ENCODE measurements at places on chromosomes 16 and 17.

GRCh38 chr17:63438092-63439051 is 7.7 kb downstream of the CYB561 start:
- no peak for DNase-seq

DNA sequence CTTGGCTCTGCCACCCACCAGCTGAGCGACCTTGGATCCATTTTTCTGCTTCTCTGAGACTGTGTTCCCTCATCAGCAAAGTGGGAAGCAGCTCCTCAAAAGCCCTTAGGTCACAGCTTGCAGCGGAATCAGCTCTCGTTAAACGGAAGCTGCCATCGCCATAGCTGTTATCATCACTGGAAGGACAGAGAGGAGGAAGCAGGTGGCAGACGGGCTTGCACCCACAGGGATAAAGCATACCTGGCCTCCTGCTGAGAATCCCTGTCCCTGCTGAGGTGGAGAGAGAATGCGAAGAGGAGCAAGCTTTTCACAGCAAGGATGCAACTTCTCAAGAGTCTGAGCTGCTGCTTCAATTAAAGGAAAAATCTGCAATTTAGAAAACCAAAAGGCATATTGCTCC is 106.6 kb downstream of the CLEC16A start:
- no peak for DNase-seq

- DNase-seq = no peak
These were observed 42.3 kb downstream of the HNF1B start for GRCh38 chr17:37702598-37702997.

DNA sequence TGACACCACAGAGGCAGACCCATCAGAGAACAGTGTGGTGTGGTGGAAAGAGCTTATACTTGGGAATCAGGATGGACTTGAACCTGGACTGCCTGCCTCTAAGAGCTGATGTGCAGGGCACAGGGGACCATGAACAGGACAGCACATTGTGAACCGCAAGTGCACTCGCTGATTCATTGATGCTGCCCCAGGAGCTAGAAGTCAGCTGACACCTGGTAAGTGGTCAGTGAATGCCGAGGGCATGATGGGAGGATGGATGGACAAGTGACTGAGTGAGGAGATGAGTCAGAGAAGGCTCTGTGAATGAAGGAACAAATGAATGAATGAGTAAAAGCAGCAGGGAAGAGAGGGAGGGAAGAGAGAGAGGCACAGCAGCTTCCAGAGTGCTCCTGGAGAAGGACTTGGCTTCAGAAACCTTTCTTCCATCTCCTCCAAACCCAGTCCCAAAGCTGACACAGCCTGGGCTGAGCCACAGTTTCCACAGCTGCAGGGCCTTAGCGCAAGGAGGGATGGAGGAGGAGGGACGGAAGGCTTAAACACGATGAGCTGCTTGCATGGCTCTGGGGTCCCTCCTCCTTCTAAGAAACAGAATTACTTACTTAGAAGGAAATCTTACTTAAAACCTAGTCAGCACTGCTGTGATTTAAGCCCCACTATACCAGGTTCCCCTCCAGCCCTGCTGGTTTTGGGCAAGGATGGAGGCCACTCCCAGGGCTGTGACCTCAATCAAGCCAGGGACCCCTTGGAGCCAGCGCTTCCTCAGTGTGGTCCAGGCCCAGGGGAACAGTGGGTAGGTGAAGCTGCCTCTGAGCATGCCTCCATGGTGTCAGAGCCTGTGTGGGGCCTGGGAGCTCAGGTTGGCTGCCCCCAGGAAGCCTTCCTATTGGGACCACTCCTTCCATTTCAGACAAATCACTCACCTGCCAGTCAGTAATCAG is 184.6 kb downstream of the TMEM132E start:
- DNase-seq = no peak

DNA sequence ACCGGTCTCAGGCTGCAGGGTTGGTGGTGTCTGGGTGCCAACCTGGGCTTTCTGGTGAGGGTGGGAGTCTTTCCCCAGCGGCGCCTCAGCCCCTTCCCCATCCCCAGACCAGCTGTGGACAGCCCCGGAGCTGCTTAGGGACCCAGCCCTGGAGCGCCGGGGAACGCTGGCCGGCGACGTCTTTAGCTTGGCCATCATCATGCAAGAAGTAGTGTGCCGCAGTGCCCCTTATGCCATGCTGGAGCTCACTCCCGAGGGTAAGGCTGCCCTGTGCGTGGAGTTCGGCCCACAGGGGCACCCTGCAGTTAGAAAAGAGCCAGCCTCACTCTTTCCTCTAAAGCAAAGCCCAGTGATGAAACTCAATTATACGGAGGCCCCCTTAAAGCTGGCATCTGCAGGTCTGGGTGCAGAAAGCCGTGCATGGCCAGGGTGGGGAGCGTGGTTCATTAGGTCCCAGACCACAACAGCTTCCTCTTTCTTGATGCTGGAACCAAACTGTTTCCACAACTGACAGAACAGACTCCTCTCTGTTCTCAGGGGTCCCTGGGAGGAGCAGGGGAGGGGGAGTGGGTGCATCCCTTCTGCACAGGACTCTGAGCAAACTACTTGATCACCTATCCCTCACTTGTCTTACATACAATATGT is 10.7 kb downstream of the GUCY2D start:
- no peak for DNase-seq

DNA sequence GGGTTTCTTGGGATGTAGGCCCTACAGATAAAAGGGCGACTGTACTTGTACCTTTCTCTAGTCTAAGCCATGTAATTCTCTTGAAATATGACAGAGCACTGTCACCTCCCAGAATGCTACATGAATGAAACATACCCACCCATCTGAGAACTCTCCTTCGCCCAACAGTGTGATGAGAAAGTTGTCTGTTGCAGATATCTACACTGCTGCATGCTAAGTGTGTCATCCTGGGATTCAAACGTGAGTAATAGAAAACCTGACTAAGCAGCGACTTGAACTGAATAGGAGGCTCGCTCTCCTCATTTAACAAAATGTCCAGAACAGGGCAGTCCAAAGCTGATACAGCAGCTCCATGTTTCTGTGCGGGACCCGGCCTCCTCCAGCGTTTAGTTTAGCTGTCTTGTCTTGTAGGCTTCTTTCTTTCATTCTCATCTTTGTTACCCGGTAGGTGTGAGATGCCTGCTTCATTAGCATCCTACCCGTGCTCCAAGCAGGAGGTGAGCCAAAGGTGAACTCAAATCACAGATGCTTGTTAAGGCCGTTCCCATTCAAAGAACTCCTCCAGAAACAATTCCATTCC is 211.9 kb downstream of the PRKCA start:
- DNase-seq = no peak

DNA sequence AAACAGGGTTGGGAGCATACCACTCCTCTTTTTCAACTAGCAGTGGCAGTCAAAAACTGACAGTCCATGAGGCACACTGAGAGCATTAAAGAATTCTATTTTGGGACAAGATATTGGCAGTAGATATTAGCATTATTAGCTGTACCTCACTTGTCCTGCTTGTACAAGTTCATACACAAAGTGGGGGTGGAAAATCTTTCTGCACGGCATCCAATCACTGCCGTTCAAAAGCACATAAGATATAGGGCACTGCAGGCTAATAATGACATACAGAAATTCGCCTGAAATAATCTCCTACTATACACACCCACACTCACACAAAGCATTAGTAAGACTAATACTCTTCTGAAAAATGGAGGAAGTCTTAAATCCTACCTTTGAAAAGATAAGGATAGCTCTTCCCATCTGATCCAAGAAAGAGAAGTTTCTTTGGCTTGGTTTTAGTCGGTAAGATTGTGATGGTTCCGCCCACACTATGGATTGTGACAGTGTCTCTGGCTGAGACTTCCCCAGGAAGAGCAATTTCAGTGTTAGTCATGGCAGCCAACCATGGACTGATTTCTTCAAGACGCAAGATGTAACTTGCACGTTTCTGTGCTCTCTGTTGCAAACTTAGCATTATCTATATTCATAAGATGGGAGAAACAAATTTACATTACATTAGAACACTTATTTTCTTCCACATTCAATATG is 40.6 kb upstream of the ARL6IP1 start:
- DNase-seq = no peak

GRCh38 chr16:4034963-4035362 is 81.3 kb downstream of the ADCY9 start:
- no peak for DNase-seq

- DNase-seq = no peak
These were observed 40.3 kb upstream of the MED13 start for GRCh38 chr17:62105357-62105756.

DNA sequence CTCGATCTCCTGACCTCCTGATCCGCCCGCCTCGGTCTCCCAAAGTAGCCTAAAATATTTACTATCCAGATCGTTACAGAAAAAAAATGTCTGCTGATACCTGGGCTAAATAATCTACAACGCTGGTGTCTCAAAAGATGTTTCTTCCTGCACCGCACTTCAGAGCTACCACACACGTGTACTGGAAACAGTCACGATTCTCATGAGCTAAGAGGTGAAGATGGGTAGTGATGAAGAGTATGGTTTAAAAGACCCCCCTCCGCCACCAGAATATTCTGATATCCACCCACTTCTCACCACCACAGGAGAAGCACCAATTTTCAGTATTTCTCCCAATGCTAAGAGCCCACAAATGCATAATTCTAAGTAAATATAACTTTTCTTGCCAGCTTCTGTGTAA is 50.2 kb downstream of the SMG6 start:
- DNase-seq = no peak

DNA sequence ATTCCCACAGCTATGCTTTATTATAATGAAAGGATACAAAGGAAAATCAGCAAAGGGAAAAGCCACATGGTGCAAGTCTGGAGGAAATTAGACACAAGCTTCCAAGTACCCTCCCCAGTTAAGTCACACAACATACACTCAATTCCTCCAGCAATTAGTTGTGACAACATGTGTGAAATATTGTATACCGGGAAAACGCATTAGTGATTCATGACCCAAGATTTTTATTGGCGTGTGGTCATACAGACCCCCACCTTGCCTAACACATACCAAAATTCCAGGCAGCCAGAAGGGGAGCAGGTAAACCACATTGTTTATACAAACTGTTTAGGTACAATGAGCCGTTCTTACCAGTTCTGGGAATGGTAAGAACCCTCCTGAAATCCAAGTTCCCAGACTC is 160.6 kb downstream of the CYB561 start:
- no peak for DNase-seq

DNA sequence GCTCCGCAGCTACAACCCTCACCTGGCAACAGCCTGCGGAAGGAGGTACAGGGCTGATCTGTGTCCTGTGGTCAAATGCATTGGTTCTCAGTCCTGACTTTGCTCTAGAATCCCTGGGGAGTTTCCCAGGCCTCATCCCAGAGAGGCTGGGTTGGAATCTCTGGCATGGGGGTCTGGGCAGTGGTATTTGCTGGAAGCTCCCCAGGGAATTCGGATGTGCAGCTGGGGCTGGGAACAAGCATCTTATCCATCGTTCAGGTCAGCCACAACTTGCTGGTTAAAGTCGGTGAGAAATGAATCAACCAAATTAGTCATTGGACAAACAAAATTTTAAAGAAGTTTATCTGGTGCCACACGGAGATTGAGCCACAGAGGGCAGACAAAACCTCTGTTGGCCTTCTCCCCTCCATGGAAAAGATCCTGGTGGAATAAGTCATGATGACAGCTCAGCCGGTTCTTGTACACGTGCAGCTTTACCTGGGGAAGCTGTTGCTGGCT is 231.2 kb downstream of the FOXL1 start:
- no peak for DNase-seq

DNA sequence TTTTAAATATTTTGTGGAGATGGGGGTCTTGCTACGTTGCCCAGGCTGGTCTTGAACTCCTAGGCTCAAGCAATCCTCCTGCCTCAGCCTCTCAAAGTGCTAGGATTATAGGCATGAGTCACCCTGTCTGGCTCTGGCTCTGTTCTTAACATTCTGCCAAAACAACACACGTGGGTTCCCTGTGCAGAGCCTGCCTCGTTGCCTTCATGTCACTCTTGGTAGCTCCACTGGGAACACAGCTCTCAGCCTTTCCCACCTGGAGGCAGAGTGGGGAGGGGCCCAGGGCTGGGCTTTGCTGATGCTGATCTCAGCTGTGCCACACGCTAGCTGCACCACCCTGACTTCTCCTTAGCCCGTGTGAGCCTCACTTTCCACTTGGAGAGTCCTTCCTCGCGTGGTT is 19.3 kb downstream of the CRISPLD2 start:
- DNase-seq = no peak

DNA sequence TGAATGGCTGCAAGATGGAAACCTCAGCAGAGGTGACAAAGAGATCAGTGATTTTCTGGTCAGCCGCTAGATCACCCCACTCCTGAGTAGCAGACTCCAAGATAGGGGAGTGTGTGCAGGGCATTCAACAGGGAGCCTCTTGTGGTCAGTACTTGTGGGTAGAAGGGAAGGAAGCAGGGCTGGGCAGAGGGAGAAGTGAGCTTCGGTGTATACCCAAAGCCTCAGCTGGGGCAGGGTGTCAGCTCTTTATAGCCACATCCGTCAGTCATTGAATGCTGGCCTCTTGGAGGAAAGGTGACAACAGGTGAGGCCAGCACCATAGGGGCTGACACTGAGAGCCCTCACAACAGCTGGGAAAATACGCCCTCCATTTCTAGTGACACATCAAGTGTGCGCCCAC is 2.2 kb upstream of the SLC12A3 start:
- peak; percentile 38 for DNase-seq

- no peak for DNase-seq
These were observed 70.0 kb upstream of the FAM20A start for GRCh38 chr17:68670967-68671693.

DNA sequence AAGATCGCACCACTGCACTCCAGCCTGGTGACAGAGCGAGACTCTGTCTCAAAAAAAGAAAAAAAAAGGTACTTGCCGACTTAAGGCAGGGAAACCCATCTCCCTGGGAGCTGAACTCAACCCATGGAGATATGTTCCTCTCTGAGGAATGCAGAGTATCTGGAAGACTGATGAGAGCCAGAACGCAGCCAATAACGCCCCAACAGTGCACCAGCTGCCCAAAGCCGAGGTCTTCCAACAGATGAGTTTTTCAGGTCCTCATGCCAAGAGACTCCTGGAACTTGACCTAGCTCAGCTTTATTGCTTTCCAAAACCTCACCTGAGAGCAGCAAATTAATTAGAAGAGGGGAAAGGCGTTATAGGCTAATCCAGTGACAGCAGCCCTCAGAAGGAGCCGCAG is 9.4 kb downstream of the ELAC2 start:
- DNase-seq = no peak

DNA sequence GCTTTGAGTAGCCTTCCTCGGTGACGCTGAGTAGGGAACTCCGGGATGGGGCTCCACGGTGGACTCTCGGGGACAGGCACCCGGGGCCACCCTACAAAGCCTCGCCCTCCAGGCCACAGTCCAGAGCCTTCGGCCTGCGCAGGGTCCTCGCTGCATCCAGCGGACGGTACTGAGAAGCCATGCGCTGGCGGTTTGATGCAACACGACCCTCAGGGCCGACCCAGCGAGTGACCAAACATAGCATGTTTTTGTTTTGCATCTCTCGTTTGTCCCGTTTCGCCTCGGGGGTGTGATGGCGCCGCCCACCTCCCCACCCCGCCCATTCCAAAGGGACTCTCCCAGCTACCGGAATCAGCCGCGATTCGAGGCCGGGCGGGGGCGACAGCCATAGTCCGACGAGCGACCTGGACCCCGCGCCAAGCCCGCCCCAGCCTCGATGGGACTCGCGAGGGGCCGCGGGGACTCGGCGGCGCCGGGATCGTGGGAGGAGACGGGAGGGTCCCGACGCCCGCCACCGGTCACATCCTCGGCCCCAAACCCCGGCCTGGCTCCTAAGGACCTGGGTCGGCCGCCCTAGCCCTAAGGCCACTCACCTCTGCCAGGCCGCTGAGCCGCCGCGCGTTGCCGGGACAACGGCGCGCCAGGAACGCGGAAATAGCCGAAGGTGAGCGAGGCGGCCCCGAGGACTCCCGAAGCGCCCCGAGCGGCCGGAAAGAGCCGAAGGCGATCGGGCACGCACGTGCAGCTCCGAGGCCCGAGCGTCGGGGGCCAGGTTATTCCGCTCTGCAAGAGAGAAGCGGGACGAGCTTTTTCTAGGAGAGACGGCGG is 1.6 kb downstream of the IFT140 start:
- DNase-seq = peak; percentile 96
